ENCODE measurements at places on chromosomes 7 and 10.

DNA sequence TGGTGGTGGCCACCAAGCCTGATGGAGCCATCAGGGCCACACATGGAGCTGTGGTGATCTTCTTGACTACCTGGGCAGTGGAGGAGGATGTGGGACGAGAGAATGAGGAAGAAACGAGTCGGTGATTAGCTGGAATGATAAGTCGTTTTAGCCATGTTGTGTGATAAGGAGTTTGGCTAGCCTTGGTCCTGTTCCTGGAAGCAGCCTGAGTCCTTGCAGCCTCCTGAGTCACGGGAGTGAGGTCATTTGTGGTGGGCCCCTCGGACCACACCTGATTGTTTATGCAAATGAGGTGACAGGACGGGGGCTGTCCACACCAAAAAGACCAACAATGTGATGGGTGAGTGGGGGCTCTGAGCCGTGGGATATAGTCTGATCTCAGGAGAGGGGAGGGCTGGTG lies 554.4 kb downstream of the PTPRN2 start:
- no peak for DNase-seq

- DNase-seq, result no peak
Measured at GRCh38 chr10:13686331-13686752, 99.6 kb downstream of the PRPF18 start.

DNA sequence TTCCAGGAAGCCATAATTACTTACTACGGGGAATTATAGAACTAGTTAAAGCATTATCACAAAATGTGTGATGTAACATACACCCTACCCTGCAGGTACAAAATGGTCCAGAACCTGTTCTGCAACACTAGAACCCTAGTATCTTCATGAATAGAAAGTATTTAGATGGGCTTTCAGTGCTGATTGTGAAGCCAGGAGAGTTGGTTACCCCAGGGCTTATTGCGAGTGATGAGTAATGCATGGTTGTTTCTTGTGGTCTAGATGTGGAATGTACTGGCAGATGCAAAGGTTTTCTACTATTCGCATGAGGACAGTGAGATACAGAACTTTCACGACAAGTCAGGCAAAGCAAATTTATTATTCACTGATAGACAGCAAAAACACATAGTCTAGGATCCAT lies 33.6 kb upstream of the AGR3 start:
- peak; percentile 77 for DNase-seq

GRCh38 chr7:152902054-152902453 lies 142.5 kb downstream of the ACTR3B start:
- DNase-seq, result no peak

DNA sequence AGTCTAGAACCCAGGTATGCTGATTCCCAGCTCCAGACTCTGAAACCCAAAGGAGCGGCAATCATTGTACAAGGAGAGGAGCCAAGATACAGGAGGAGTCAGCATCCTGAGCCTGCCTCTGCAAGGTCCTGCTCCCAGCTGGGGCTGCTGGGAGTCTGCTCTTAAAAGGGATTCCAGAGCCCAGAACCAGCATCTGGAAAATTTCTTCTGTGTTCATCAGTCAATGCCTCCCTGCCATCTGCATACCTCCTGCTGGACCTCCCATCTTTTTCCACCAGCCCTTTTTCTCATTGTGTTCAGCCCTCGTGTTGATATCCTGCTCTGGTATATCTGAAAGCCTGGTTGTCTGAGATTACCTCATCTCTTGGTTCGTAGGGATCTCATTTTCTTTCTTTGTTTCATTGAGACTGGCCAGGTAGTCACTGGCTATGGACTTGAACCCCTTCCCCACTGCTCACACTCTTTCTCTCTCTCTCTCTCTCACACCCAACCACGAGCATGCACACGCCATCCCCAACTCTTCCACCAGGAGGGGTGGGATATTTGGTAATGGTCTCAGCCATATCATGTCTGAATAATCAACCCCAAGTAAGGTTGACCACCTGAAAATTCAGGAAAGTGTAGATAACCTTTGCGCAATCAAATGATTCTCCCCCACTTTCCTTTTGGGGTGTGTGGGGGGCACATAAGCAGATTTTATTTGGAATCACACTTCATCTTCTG lies 608.8 kb downstream of the LRMDA start:
- DNase-seq, result no peak

- DNase-seq, result no peak
Measured at GRCh38 chr10:50552308-50552707, 71.4 kb downstream of the SGMS1 start.

DNA sequence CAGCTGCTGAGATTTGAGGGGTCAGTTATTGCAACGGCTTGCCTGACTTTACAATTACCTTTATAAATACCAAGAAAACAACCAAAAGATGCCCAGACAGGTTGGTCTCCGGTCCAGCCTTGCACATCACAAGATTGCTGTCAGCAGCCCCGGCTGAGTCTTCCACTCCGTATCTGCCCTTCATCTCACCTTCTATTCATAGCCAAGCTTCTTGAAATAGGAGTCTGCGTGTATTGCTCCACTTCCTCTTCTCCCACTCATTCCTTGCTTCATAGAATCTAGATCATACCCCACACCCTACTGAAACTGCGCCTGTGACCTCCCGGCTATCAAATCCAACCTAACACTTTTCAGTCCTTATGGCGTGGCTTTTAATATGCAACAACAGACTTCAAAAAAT lies 31.1 kb upstream of the USP6NL start:
- no peak for DNase-seq

DNA sequence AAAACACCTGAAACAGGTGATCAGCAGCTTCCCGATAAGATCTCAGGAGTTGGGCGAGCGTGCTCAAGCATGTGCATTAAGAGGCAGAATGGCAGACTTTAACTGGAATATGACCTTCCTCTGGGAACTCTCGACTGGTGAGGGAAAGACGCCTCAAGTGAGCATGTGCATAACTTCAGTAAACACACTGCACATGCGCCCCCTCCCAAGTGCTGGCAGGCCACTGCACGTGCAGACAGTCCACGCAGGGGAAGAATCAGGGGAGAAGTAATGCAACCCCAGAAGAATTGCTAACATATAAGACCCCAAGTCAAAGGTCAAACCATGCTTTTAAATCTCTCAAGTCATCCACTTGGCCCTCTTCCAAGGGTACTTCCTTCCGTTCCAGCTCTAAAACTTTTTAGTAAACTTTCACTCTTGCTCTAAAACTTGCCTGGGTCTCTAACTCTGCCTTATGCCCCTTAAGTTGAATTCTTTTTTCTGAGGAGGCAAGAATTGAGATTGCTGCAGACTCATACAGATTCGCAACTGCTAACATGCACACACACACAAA lies 541.0 kb downstream of the TNS3 start:
- DNase-seq, result no peak

- peak; percentile 37 for DNase-seq
Measured at GRCh38 chr7:36605261-36606051, 118.8 kb downstream of the AOAH start.

DNA sequence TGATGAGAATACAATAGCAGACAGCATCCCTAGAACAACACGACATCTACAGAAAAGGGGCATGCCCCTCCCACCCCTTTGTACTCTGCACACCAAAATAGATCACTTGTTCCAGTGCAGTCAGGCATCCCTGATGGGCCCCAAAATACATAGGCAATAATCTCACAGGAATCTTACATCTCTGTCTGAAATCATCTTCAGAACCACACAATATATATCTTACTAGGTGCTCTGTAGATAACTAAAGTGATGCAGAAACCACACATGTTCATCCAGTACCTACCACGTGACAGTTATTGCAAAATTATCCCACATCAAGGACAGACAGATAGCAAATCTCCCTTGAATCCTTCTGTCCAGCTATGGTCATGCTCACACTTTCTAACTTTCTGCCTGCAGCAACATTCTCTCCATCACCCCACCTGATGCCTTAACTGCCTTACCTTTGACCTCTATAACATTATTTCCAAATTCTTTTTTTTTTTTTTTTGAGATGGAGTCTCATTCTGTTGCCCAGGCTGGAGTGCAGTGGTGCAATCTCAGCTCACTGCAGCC lies 30.7 kb downstream of the ST8SIA6 start:
- no peak for DNase-seq

DNA sequence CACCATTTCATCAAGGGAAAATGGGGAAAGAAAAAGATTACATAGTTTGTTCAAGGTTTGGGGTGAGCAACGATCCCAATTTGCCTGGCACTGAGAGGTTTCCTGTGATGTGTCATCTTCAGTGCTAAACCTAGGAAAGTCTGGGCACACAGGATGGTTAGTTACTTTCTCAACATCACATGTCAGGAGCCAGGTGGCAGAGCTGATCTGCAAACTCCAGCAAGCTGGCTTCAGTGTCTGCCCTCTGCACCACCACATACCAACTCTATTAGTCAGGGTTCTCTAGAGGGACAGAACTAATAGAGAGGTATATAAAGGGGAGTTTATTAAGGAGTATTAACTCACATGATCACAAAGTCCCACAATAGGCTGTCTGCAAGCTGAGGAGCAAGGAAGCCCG lies 11.3 kb downstream of the ADAM12 start:
- DNase-seq, result peak; percentile 63

DNA sequence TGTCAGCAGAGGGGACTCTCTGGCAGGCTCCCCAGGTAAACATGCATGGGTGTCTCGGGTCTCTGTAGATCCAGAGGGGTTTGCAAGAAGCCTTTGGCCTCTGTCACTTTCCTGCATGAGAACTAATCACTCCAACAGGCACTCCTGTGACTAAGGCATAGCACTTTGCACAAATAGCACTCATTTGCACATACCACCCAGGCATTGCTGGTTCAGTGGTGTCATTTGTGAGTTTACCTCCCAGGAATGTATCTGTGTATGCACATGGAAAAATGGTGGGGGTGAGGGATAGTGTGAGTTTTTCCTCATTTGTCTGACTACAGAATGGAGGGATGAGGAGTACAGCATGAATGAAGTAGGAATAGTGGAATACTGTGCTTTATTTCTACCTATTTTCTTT lies 39.5 kb downstream of the CNNM1 start:
- no peak for DNase-seq

DNA sequence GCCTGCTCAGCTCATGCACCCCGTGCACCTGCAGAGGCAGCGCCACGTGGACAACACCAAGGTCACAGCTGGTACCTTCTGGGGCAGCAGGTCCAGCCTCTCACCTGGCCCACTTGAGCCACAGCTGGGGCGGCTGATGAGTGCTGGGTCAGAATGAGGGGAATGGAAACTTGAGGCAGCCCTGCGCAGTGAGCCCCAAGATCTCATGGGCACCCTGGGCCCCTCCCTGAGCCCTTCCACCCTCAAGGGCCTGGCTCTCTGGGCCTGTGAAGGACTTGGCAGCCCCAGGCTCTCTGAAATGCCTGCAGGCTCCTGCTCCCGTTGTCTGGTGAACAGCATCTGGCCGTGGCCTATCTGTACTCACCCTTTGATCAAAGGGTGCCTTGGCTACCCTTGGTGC lies 112.7 kb downstream of the TCERG1L start:
- DNase-seq, result no peak

DNA sequence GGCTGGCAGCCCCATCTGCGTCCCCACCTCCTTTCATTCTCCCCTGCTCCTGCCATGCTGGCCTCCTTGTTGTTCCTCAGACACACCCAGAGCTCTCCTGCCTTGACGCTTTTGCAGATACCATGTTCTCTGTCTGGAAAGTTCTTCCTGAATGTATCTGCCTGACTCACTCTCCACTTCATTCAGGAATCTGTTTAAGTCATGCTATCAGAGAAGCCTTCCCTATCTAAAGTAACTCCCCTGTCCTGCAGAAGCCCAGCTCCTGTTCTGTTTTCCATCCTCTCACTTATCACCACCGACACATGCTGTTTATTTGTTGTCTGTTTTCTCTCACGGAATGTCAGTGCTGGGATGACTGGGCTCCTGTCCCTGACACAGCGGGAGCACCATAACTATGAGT lies 82.0 kb downstream of the AFAP1L2 start:
- no peak for DNase-seq

GRCh38 chr10:48504141-48504885 lies 100.6 kb downstream of the ARHGAP22 start:
- no peak for DNase-seq

Data from kidney epithelial cell (primary cell).